ENCODE measurements at places on chromosomes 6 and 20.

DNA sequence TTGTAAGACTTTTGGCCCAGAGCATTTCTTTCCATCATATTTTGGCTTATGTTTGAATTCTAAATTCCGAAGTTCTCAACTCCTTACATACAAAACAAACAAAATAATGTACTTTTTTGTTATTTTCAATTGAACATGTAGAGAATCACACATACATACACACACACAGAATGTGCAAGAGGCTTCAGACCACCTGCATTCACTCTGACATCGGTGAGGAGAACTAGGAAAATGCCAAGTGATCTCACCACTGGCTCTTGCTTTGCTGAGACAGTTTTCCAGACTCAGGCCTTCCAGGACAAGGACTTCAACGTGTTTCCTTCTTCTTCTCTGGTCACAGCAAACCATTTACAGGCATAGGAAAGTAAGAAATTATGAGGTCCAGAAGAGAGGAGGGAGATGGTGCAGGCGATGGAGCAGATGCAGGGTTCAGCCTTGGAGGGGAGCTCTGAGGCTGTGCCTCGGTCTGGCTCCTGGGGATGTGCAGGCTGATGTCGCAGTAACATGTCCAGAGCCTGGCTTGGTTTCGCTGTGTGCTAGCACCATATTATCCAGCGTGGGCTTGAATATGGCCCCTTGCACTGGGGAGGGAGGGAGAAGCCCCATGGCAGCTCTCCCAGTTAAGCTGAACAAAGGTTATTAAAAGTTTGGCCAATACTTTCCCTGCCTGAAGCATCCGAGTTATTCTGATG is 93.4 kb downstream of the DACT2 start:
- DNase-seq, result no peak

- no peak for DNase-seq
These were observed 505.0 kb upstream of the SLC35B3 start for GRCh38 chr6:8940356-8940755.

DNA sequence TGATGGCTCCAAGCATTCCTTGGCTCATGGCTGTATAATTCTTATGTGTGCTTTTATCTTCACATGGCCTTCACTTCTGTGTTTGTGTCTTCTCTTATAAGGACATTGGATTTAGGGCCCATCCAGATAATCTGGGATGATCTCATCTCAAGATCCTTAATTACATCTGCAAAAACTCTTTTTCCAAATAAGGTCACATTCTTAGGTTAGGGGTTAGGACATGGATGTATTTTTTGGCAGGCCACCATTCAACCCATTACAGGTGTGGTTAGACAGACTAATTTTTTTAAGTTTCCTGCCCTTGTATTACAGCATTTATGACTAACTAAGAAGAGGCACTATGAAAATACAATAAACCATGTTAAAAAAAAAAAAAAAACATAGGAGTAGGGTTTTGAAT is 254.0 kb downstream of the TPBG start:
- no peak for DNase-seq

DNA sequence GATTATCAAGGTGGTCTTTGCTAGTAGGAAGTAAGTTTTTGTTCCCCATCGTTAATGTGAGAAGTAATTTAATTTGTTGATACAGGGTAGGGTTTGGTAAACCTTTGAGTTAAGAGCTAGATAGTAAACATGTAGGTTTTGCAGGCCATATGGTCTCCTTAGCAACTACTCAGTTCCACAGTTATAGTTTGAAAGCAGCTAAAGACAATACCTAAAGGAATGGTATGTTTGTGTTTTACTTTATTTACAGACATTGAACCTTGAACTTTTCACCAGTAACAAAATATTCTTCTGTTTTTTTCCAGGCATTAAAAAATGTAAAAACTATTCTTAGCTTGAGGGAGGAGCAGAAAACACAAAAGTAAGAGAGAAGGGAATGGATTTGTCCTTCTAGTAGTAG is 1.7 kb downstream of the CAP2 start:
- no peak for DNase-seq

- DNase-seq, result no peak
These were observed 129.2 kb upstream of the PCSK2 start for GRCh38 chr20:17097603-17098002.

GRCh38 chr6:153059757-153060156 is 57.2 kb upstream of the MTRF1L start:
- no peak for DNase-seq

- DNase-seq, result peak; percentile 83
These were observed at the start of gene ACSS1 for GRCh38 chr20:25058051-25058846. Gene ACSS1, minus strand, starts transcription at chr20:25058139. Its CDS starts 37 bp downstream, at chr20:25058102.

GRCh38 chr6:110933912-110934311 is 24.6 kb upstream of the GTF3C6 start:
- no peak for DNase-seq

DNA sequence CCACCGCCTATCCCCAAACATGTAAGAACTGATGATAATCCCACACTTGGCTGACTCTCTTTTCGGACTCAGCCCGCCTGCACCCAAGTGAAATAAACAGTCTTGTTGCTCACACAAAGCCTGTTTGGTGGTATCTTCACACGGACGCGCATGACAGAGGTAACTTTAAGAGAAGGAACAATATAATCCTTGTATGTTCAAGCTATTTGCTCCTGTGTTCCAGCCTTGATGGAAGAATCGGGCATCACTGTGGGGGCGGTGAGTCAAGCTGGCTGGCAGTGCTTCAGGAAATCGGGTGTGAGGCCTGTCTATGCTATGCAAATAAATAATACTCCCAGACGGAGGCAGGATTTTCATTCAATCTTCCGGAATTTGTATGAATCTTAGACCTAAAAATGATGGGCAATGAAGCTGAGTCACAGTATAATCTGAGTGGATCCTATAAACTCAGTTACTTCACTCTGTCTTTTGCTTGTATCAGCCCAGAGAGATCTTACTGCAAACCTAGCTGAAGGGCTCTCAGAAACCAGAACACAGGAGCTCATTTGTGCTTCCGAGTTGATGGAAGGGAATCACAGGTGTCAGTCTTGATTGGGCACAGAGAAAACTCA is 45.2 kb upstream of the NT5E start:
- no peak for DNase-seq

GRCh38 chr20:15706719-15707118 is 866.5 kb downstream of the KIF16B start:
- DNase-seq, result no peak

DNA sequence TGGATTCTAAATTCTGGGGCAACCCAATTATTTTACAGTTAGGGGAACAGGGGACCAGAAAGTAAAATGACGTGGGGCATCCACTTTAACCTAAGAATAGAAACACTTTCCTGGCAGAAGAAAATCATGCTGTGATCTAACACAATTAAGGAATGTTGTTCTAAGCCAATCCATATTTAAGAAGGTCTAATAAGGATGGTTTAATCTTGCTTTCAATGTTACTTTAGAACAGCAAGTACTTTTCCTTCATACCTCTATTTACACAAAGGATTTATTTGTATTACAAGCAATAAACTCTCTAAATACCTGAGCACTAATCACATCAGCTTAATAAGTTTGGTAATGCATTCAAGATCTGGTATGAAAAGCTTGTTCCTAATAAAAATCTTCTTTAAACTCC is 32.4 kb downstream of the SLC2A12 start:
- DNase-seq, result no peak

GRCh38 chr20:13799974-13800373 is 15.1 kb downstream of the NDUFAF5 start:
- DNase-seq, result no peak

DNA sequence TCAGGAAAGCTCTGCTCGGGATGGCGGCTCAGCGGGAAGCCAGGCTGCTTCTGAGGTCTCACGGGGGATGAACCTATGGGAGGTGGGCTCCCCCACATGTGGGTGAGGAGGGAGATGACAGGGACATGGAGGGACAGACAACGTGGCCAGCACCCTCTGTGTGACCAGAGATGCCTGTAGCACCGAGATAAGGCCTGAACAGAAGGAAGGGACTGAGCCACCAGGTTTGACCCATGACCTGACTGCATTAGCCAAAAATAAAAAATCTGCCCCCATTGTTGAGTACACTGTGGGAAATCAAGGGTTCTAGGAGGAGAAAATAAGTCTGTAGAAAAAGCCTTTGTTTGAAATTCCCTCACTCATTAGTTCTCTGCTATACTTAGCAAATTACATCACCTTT is 105.7 kb downstream of the RNASET2 start:
- no peak for DNase-seq

DNA sequence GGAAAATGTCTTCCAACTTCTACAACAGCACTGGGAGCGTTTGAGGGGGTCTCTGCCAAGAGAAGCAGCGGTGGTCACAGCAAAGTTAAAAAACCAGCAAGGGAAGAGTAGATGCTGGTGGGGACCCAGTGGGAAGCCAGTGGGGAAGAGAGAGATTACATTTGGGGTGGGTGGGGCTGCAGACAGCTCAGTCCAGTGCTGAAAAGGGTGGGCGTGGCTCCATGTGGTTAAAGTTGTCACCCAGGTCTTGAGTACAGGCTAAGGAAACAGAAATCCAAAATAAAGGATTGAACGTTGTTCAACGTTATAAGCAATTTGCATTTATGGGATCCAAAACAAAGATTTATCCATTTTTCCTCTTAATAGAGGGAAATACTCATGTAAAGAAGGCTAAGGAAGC is 106.3 kb upstream of the LY86 start:
- DNase-seq, result no peak

DNA sequence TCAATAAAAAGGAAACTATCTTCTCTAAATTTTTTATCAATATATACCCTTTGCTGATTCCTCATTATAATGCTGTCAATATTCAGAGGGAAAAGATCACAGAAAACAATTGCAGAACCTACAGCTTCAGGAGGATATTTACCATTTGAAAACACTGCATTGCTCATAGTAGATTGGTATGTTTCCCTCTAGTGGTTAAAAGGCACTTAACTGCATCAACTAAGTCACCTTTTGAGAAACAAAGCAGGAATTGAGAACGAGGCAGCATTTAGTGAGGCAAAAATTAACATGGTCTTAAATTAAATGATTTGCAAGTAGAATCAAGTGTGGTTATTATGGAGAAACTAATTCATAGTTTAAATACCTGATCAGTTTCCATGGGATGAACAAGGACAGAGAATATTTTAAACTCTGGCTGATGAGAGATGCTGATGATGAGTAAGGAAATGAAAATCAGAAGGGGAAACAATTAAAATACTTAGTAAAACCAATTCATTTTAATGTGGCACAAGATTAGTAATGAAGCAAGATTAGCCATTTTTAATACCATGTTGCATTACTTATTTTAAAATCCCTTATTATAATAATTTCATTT is 642.1 kb downstream of the EPHA7 start:
- no peak for DNase-seq

GRCh38 chr6:20757761-20758160 is 223.5 kb downstream of the CDKAL1 start:
- DNase-seq, result no peak

DNA sequence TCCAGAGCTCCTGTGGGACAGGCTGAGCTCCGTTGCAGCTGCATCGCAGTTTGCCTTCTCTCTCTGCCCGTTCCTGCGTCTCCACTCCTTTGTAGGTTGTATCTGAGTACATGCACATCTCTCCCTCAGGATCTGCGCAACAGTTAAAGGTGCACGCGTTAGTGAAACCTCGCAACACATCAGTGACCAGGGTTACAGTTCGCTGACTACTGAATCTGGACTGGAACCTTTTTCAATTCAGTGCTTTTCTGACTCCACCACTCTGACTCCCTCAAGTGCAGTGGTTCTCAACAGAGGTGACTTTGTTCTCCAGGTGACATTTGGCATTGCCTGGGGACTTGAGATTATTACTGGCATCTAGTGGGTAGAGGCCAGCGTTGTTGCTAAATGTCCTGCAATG is 44.0 kb downstream of the UST start:
- DNase-seq, result no peak

GRCh38 chr6:17341891-17342290 is 51.5 kb upstream of the CAP2 start:
- no peak for DNase-seq

- no peak for DNase-seq
These were observed 240.8 kb downstream of the PLCB1 start for GRCh38 chr20:8372824-8373380.

DNA sequence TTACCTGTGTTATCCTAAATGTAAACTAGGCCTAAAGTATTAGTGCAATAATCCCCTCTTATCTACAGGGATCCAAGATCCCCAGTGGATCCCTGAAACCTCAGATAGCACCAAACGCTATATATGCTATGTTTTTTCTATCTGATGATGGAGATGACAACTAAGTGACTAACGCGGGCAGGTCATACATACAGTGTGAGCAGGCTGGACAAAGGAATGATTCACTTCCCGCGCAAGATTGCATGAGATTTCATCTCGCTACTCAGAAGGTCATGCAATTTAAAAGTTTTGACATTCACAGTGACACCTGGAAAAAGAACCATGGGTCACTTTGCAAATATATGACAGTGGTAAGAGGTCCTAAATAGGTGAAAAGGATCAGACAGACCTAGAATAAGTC is 875.9 kb downstream of the HACE1 start:
- DNase-seq, result no peak

DNA sequence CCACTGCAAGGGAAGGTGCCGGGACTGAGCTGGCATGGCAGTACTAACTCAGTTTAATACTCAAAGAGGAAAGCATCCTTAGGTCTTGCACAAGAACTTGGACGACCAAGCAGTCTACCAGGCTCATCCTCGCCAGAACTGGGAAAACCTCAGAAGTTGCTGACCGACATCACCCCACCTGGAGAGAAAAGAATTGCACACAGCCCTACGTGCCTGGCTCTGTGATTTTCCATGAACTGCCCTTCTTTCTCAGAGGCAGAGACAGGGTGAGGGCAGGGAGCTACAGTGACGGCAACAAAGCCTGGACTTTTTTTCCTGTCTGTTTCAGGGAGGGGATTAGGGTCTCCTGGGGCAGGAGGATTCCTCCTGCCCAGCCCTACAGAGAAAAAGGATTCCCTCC is 8.0 kb downstream of the JAG1 start:
- DNase-seq, result no peak

- DNase-seq, result no peak
These were observed 63.1 kb downstream of the TTI1 start for GRCh38 chr20:37969949-37970855.

- DNase-seq, result no peak
These were observed 2.2 kb downstream of the AURKA start for GRCh38 chr20:56389807-56390206.

DNA sequence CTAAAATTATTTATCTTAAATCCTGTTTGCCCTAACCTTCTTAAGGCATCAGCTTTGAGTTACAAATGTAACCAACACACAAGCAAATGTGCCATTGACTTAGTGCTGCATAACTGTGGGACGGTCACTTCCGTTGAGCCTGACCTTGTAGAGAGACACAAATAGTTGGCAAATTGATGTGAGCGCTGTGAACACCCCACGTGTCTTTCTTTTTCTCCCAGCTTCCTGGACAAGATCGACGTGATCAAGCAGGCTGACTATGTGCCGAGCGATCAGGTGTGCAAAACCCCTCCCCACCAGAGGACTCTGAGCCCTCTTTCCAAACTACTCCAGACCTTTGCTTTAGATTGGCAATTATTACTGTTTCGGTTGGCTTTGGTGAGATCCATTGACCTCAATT is 56.4 kb downstream of the GNAS start:
- DNase-seq, result no peak

DNA sequence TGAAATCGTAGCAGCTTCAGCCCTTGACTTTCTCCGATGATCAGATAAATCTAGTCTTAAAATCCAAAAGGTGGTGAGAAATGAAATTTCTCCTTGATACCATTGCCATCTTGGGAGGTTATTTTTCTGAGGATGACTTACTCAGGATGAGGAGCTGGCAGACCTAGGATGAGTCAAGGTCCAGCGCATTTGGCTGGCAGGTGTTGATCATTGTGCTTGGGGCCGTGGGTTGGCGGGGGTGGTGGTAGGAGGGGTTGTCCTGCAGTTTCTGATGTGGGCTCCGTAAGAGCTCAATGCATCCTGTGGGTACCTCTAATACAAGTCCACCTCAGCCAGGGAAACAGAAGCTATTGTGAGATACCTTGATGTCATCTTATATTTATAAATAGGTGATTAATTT is 148.3 kb upstream of the SCGN start:
- DNase-seq, result no peak

Measured in CD4-positive, alpha-beta T cell treated with Interleukin-17A for 4 hours (primary cell).